Upper lobe of left lung (tissue), 6 donors: ENCODE measurements at places on chromosomes 6 and 20. TPM values are rescaled to one million over a fixed set of nuclear protein-coding genes. Genes with fewer than 3 reads are reported as not detected.

SNX21 gene
- total RNA-seq: 84.9 TPM

- H3K36me3 ChIP-seq: no peaks in the 10 kb centered on the region
- H3K27ac ChIP-seq: no peak overlapping the region
- H3K4me1 ChIP-seq: no peaks in the 10 kb centered on the region
- H3K27me3 ChIP-seq: no peaks in the 10 kb centered on the region
- H3K4me3 ChIP-seq: no peak overlapping the region
Measured at GRCh38 chr20:58546756-58547622, 31.8 kb upstream of the APCDD1L start.

DNA sequence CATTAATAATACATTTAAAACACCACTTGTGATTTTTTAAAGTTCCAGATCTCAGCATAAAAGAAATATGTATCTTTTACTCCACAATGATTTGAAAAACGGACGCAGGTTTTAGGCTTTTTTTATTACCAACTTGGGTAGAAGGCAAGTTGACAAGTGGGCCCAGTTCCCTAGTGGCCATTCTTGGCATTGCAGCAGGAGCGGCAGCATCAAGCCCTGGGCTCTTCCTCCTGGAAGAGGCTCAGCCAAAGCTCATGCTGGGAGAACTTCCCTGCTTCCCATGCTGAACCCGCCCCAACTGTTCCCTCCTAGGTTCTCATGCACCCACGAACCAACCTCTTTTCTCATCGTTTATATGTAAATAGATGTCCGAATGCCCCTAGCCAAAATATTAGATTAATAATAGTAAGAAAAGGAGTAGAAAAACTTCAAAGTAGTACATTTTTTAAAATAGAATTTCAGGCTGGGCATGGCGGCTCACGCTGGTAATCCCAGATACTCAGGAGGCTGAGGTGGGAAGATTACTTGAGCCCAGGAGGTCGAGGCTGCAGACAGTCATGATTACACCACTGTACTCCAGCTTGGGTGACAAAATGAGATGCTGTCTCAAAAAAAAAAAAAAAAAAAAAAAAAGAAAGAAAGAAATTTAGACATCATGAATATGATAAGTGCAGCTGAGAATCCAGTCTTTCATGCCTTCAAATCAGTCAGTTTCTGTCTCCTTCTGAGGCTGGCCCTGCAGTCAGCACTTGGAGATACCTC is 18.2 kb upstream of the MYB start:
- no peaks in the 10 kb centered on the region for H3K36me3 ChIP-seq
- no peak overlapping the region for H3K4me3 ChIP-seq
- DNase-seq: no peak
- H3K4me1 ChIP-seq: no peaks in the 10 kb centered on the region
- no peak overlapping the region for H3K27ac ChIP-seq

DNA sequence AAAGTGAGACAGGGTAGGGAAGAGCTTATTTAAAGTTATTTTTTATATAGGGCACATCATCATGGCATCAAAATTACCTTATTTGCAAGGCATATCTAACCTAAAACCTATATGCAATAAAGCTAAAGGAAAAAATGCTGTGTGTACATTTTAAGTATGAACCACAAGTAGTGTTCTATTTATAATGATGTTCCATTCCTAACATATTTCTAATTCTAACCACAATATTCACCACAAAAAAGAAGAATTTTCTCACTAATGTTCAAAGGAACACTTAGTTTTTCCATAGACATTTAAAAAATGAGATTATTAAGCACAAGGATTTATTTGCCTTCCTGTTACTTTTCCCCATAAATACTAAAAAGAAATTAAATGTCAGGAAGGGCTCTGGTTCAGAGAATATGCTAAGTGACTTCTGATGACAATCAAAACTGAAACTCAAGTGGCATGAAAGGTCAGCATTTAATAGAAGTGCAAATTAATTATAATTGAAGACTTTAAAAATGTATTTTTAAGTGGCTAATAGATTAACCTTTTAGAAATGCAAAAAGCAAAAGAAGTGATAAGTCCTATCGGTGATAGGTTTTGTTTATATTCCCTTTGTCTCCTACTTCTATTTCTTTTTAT is 25.1 kb downstream of the GPR63 start:
- H3K36me3 ChIP-seq: no peaks in the 10 kb centered on the region
- no peak for DNase-seq
- no peak overlapping the region for H3K4me3 ChIP-seq
- H3K4me1 ChIP-seq: no peaks in the 10 kb centered on the region
- H3K27me3 ChIP-seq: no peaks in the 10 kb centered on the region
- H3K27ac ChIP-seq: no peak overlapping the region

DNA sequence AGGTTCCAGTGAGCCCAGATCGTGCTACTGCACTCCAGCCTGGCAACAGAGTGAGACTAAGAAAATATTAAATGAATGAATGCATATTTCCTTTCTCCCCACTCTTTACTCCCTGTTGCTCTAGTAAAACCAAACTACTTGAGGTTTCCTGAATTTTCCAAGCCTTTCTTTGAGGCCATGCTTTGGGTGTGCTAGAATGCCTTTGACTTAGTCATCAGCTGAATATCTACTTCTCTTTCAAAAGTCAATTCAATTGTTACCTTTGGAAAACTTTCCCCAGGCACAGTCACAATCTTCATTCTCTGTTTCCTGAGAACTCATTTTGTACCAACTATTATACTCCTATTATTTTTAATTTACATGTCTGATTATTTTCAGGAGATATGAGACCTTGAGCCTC is 27.5 kb upstream of the CEP85L start:
- DNase-seq: no peak
- H3K36me3 ChIP-seq: no peaks in the 10 kb centered on the region
- peaks cover 10% of the 10 kb centered on the region for H3K4me1 ChIP-seq
- H3K27me3 ChIP-seq: no peaks in the 10 kb centered on the region
- no peak overlapping the region for H3K4me3 ChIP-seq

GRCh38 chr20:15220778-15221565 is 883.6 kb upstream of the FLRT3 start:
- no peak for DNase-seq
- no peaks in the 10 kb centered on the region for H3K36me3 ChIP-seq

DNA sequence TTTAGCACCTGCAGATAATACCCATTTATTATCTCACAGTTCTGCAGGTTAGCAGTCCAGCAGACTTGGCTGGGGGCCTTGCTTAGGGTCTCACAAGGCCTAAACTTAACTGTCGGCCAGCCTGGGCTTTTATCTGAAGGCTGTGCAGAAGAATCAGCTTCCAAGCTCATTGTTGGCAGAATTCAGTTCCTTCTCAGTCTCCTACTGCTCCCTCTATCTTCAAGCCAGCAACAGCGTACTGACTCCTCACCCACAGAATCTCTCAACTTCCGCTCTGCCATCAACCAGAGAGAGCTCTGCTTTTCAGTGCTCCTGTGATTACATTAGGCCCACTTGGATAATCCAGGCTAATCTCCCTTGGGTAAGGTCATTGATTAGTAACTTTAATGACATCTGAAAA is 30.2 kb upstream of the NHSL1 start:
- DNase-seq: no peak
- no peaks in the 10 kb centered on the region for H3K4me1 ChIP-seq
- no peak overlapping the region for H3K27ac ChIP-seq
- no peaks in the 10 kb centered on the region for H3K27me3 ChIP-seq
- H3K36me3 ChIP-seq: no peaks in the 10 kb centered on the region

DNA sequence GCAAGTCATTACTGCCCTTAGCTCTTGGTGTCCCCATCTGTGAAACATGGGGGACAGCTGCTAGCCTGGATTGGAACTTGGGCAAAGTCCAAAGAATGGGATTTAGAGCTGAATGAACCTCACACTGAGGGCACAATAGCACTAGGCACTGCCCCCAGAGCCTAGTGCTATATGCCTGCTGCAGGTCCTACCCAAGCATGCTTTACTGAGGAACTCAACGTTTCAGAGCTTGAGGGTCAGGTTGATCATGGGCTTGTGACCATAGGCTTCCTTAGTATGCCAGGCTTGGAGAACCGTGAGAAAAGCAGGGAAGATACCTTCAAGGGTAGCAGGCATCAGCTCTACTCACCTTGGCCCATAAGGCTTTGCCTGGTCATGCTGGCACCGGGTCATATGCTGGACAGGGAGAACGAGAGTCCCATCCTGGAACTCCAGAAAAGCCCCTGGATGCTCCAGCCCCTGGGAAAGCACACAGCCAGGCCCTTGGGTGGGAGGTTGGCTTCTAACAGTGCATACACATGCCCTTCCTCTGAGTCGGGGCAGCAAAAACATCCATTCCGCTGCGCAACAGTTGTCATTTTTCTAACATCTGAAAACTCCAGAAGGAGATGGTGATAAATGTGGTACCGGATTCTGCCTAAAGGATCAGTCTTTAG is 29.7 kb downstream of the EIF2S2 start:
- no peak for DNase-seq
- H3K27ac ChIP-seq: peak overlapping the region; percentile 59
- peaks cover 5% of the 10 kb centered on the region for H3K4me1 ChIP-seq
- H3K4me3 ChIP-seq: no peak overlapping the region
- no peaks in the 10 kb centered on the region for H3K27me3 ChIP-seq

DNA sequence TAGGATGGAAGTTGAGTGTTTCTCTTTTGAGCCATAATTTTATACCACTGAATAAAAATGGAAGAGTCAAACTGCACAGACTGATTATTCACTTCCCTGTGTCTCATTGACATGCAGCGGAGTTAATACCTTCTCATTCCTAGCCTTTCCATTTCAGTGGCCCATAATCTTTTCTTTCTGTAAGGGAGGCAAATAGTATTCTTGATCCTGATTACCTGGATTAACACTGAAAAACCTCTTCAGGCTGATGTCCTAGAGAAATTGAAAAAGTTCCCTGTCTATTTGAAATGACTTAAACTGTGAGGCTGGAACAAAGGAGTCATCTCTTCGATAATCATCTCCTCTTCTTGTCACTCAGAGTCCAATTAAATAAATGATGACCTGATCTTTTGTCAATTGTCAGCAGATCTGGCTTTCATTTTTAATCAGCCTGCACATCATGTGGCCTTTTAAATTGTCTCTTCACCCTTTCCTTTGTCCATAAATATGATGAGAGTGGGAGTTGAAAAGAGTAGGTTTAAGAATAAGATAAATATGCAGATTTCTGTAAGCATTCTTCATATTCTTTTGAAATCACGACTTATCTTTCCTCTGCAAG is 713.0 kb downstream of the EPM2A start:
- H3K4me1 ChIP-seq: no peaks in the 10 kb centered on the region
- H3K27me3 ChIP-seq: no peaks in the 10 kb centered on the region
- no peak overlapping the region for H3K27ac ChIP-seq
- H3K36me3 ChIP-seq: no peaks in the 10 kb centered on the region
- DNase-seq: no peak

RGS17 gene
- total RNA-seq: 0.15 TPM

- H3K27me3 ChIP-seq: no peaks in the 10 kb centered on the region
- DNase-seq: no peak
- H3K36me3 ChIP-seq: peaks cover 5% of the 10 kb centered on the region
- no peak overlapping the region for H3K4me3 ChIP-seq
Measured at GRCh38 chr6:16754274-16754673, 7.0 kb downstream of the ATXN1 start.

- H3K4me1 ChIP-seq: no peaks in the 10 kb centered on the region
- no peak overlapping the region for H3K4me3 ChIP-seq
- H3K27ac ChIP-seq: no peak overlapping the region
- no peaks in the 10 kb centered on the region for H3K36me3 ChIP-seq
Measured at GRCh38 chr6:155398701-155399061, 57.0 kb downstream of the NOX3 start.

- no peak for DNase-seq
- H3K4me1 ChIP-seq: no peaks in the 10 kb centered on the region
- no peak overlapping the region for H3K4me3 ChIP-seq
- H3K27me3 ChIP-seq: no peaks in the 10 kb centered on the region
- H3K36me3 ChIP-seq: no peaks in the 10 kb centered on the region
- no peak overlapping the region for H3K27ac ChIP-seq
Measured at GRCh38 chr20:61841966-61842365, 223.7 kb downstream of the TAF4 start.

WFDC5 gene
- total RNA-seq: not detected
